H54 (cell line): ENCODE measurements at places on chromosomes 11 and 22.

DNA sequence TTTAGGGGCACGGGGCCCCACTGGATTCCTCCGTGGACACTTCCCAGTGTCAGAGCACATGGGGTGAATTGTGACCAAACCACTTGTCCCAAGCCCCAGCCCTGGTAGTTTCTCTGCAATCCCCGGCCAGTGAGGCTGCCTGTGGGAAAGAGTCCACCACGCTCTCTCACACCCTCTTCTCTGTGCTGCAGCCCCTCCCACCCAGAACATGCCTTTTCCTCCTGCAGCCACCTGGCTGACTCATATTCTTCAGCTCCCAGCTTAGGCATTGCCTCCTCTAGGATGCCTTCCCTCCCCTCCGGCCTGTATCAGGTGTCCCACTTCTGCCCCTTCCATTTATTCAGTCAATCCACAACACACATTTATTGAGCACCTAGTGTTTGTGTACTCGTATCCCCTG lies 5.4 kb upstream of the RPS6KB2 start:
- no peak for DNase-seq

GRCh38 chr11:134050541-134051383 lies 18.1 kb upstream of the JAM3 start:
- peak; percentile 49 for DNase-seq

GRCh38 chr22:32803738-32804435 lies 2.4 kb downstream of the TIMP3 start:
- no peak for DNase-seq

DNA sequence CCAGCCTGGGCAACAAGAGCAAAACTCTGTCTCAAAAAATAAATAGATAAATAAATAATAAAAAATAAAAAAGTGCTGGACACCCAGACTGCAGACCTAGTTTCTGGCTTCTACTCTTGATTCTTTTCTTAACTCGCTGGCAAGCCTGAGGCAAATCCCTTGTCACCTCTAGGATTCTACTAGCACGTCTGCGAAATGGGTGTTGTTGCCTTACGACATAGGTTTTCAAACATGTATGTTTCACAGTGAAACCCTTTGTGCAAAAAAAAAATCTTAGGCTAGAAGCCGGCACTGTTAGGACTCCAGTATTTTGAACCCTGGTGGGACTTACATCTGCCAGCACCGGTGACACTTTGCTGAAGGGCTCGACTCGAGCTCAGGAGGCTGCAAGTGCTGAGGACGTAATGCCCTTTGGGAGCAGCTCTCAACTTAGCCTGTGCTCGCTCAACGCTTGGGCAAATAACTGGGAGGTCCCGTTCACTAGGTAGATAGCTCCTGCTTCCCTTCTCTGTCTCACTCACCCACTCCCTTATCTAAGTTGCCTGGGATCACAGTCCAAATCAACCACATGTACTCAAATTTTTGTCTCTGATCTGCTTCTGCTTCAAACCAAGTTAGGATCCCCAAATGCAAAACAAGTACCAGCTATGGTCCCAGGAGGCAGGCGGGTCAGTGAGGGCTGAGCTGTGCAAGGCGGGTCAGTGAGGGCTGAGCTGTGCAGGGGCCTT lies 34.7 kb upstream of the MYH9 start:
- no peak for DNase-seq

- no peak for DNase-seq
These were observed 9.3 kb downstream of the TFIP11 start for GRCh38 chr22:26502688-26503561.

DNA sequence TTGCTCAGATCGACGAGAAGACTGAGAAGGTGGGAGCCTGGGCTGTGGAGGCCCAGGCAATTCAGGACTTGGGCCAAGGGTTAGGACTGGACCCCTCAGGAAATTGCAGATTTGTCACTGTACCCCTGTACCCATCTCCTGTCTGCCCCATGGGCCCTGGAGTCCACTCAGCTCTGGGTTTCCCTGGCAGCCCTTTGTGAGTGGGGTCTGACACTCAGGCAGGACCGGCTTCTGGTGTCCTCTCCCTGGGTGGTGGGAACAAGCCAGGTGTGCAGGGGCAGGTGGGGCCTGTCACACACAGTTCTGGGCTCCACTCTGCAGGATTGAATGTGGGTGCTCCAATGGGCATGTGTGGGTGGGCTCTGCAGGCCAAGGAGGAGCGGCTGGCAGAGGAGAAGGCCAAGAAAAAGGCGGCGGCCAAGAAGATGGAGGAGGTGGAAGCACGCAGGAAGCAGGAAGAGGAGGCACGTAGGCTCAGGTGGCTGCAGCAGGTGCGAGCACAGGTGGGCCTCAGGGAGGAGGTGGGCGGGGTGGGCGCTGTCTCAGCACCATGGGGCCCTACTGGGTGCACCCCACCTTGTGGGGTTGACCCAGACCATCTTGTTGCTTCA lies 21.6 kb downstream of the INCENP start:
- DNase-seq = no peak
